ENCODE measurements at places on chromosomes 4 and X.

- no peak for DNase-seq
Observed at GRCh38 chr4:100979736-100980135, 367.6 kb downstream of the PPP3CA start.

GRCh38 chr4:47270201-47270888 is 193.2 kb downstream of the COMMD8 start:
- no peak for DNase-seq

DNA sequence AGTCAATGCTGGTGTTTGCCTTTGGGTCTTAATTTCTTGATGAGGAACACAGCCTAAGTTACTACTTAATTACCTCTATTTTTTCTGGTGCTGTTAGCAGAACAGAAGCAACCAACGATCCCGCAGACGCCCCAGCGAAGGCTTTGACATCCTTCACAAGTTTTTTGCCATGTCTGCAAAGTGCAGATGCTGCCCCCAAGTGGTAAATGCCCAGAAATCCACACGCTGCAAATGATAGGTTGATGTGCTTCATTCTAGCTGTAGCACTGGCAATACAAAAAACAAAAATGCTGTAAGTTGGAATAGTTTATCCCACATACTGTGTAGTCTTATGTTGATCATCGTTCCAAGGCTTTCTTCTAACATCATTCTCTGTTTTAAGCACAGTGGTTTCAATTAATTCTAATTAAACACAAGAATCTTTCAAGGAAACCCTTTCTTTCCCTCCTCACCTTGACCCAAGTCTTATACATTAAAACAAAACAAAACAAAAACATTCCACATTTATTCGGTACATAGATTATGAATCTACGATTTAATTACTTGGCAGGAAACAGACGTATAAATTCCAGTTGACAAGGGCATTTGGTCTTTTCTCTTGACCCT is 1.2 kb downstream of the PNPLA4 start:
- peak; percentile 5 for DNase-seq

DNA sequence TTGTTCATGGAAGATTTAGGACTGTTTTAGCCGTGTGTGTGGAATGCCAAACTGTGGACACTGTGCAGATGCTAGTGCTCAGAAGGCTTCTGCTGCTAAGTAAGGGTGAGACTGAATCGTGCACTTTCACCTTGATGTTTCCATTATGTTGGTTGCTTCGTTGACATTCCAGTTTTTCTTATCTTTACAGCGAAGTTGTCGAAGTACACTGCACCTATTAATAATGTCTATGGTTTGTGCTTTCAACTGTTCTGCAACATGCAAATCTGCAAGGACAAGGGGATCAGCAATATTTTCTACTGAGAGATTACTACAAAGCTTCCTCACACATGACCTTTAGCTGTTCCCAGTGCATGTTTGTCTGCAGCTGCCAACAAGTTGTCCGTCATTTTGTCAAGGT is 67.7 kb downstream of the UGT2A3 start:
- DNase-seq: no peak

- no peak for DNase-seq
Observed at GRCh38 chr4:163448540-163449203, 24.9 kb downstream of the TKTL2 start.

- DNase-seq: no peak
Observed at GRCh38 chrX:18010253-18010652, 149.2 kb upstream of the RAI2 start.

- DNase-seq: no peak
Observed at GRCh38 chrX:117538178-117539089, 578.2 kb downstream of the KLHL13 start.
